Cortex of kidney (tissue), 1 donor: ENCODE measurements at places on chromosomes 6 and 20.

- no peak for DNase-seq
Measured at GRCh38 chr20:49230021-49230420, 10.8 kb downstream of the DDX27 start.

DNA sequence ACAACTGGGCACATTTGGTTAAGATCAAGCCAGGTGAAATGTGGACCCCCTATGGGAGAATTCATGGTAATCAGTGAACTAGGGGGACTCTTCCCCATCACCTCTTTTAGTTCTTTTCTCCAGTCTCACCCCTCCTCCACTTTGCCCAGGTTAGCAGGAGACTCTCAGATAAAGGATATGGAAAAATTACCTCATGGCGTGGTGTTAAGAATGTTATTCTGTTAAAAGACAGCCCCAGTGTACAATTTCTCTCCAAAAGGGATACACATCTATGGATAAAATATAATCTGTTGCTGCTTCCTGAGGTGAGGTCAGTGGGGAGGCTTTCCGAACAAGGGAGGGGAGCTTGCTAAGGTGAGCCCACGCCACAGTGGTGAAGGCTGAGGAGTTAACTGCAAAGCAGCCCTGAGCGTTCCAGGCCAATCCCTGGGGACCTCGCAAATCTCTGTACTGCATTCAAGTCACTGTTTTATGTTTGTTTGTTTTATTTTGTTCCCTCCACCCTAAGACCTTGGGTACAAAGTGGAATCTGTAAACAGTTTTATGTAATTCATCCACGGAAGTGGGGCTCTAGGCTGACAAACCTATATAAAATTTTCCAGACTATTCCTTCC lies 52.0 kb downstream of the ADGRF1 start:
- no peak for DNase-seq

DNA sequence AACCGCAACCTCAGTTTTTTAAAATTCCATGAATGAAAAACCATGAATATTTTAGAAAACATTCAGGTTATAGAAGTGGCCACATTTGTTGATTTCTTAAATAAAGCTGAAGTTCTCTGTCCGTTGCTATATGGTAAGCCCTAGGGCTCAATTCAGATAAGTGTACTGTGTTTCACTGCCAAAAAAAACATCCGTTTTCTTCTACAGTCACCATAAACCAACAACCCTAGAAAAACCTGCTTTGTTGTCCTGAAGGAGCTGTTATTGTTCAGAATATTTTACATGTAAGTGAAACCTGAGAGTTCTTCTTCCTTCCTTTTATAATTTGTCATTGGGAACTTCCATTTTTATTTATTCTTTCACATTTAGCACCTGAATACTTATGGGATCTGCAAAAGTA lies 274.1 kb downstream of the TFAP2A start:
- no peak for DNase-seq

GRCh38 chr6:37493661-37493995 lies 6.1 kb downstream of the CCDC167 start:
- no peak for DNase-seq

- DNase-seq: no peak
Measured at GRCh38 chr20:61733216-61733615, 332.5 kb downstream of the TAF4 start.

DNA sequence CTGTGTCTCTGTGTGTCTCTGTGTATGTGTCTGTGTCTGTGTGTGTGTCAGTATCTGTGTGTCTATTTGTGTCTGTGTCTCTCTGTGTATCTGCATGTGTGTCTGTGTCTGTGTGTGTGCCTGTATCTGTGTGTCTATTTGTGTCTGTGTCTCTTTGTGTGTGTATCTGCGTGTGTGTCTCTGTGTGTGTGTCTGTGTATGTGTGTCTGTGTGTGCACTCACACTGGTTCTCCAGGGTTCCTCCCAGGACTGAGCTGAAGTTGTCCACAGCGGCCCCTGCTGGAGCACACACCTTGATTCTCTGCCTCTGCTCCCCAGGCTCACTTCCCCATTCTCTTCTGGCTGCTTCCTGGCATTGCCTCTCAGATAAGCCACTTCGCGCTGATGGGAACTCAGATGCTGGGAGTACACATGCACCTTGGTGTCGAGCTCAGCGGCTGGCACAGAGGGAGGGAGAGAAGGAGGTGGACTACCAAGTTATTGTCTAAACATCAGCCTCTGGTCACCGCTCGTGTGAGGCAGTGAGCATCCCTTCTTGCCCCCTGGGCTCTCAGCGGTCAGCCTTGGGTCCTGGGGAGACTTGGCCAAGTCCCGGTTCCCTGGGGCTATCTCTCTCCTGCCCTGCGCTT lies 104.9 kb upstream of the NXT1 start:
- DNase-seq: no peak

DNA sequence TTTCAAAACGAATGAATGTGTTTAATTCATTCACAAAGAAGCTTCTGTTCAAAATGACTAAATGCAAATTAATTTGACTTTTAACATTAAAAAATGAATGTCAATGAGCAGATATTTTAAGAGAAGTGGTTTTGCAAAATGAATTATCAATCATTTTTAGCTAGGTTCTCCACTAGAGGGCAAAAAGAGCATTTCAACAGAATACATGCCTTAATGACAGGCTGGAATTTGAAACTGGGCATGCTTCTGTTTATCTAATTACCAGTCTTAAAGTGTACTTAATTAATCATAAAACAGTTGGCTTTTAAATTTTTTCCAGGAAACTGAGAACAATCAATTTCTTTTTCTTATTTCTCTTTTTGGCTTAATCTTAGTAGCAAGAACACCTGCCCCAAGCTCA lies 63.8 kb upstream of the TINAG start:
- DNase-seq: no peak

GRCh38 chr20:43923322-43923721 lies 8.7 kb downstream of the TOX2 start:
- DNase-seq: no peak

DNA sequence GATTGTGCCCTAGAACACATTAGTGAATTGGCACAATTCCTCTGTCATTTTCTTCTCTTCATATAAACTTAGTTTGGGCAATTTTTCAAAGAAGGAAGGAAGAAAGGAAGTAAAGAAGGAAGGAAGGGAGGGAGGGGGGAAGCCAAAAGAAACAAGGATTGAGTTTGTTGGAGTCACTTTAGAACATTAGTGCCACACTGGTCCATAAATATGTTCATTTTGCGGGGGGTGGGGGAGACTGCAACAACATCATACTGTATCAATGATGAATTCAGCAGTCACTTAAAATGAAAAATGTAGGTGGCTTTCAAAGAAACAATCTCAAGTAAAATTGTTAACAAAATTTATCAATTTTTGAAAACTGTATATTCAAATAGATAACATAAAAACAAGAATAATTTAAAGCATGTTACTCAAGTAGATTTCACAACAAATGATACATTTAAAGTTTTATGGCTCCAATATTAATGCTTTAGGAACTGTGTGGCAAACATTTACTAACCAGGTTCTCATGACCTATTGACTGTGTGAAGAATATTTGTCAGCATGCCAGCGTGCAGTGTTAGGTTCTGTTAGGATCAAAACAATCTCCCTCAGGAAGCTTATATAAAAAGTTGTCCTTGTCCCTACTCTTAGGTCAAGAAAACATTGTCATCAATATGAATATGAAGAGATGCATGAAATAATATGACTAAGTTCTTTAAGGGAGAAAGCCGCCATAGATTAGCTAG lies 208.1 kb upstream of the AGPAT4 start:
- no peak for DNase-seq

DNA sequence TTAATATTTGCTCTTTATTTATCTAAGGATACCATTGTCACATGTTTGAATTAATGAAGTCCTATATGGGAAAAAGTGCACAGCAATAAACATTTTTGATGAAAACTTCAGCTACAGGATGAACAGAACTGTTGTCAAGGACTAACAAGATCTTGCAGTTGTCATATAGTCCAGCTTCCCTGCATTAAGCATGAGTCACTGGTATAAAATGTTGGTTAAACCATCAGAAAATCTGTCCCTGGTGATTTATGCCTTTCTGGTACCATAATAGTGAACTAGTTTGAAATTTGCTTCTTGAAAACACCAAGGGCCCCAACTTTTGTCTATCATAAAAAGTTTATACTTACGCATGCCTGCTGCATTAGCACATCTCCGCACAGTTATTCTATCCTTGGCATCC lies 60.4 kb upstream of the RSPO3 start:
- no peak for DNase-seq

- DNase-seq: no peak
Measured at GRCh38 chr20:25073544-25073943, 8.4 kb downstream of the VSX1 start.

DNA sequence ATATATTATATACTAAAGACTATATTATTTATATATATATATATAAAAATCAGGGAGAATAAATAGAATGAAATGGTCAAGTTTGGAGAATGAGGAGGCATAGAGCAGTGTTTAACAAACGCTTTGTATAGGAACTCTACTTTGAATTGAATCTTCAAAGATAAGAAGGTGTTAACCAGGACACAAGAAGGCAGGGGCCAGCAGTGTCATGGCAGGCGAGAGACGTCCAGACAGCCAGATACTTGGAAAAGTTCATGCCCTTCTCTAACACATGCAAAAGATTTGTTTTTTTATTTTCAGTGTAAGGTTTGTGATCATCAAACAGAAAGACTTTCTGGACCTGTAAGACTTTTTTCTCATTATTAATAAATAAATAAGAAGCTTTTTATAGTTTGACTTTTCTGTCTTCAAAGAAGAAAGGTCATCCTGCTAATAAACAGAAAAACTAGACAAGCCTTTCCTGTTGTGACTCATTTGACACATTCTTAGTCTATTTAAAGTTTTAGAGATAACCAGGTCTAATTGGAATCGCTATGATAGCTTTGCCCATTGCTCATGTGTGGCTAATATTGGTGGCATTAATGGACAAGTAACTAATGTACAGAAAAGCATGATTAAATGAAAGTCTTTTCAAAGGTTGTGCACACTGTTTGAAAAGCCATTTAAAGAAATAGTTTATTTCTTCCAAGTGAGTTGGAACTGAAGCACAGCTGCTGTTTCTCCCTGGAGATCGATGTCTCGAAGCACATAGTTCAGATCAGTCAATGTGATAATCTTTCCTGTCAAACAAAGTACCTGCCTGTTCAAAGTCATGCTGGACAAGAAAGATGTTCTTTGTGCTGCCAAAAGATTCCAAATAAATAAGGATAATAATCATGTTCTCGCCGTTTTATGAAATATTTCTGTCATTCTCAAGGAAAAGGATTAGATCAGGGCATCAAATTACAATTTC lies 420.4 kb upstream of the OPRM1 start:
- DNase-seq: no peak

- DNase-seq: no peak
Measured at GRCh38 chr6:162222521-162222920, 505.0 kb downstream of the PRKN start.

DNA sequence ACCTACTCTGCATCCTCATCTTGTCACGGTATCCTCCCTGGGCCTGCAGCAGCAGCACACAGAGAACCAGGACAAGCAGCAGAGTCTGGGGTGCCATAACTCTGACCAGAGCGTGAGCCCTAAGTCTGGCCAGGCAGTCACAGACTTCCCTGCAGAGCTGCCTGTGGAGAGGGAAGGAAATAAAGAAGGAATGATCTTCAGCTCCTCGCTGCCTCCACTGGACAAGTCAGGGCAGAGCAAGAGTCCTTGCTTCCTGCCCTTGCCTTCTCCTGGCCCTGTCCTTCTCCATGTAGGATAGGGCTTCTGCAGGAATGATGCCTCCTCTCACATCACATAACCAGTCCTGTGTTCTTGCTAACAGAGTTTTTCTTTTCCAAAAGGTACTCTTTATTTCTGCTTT lies 15.9 kb upstream of the WFDC11 start:
- no peak for DNase-seq

DNA sequence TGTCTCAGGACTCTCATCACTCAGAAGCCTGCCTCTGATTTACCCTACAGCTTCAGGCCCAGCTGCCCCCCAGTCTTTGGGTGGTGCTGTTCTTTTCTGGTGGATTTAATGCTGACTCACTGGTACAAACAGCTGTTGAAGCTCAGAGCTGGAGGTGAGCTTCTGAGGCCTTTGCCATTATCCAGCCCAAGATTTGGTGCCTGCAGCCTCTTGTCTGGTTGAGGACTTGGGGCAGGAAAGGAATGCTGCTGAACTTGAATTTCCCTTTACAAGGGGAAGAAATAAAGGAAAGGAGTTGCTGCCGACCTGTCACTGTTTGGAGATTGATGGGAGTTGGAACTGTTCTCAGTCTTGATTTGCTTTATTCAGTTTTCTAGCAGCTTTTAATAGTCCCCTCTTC lies 19.8 kb downstream of the ABCF1 start:
- no peak for DNase-seq

DNA sequence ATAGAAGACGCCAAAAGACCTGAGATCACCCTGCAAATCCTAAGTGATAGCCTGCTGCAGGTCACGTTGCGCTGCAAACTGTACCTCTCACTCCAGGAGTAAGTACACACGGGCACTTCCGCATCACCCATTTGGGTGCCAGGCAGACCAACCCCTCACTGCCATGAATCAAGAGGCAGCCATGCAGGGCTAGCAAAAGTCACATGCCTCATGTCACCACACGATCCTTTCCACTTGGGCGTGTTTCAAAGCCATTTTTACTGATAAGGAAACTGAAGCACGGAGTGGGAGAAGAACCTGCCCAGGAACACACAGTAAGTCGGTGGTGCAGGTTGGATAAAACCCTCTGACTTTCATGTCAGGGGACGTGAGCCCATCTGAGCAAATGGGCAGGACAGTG lies 37.0 kb downstream of the BPIFB1 start:
- no peak for DNase-seq

GRCh38 chr20:25039697-25040437 lies 18.1 kb downstream of the ACSS1 start:
- no peak for DNase-seq

DNA sequence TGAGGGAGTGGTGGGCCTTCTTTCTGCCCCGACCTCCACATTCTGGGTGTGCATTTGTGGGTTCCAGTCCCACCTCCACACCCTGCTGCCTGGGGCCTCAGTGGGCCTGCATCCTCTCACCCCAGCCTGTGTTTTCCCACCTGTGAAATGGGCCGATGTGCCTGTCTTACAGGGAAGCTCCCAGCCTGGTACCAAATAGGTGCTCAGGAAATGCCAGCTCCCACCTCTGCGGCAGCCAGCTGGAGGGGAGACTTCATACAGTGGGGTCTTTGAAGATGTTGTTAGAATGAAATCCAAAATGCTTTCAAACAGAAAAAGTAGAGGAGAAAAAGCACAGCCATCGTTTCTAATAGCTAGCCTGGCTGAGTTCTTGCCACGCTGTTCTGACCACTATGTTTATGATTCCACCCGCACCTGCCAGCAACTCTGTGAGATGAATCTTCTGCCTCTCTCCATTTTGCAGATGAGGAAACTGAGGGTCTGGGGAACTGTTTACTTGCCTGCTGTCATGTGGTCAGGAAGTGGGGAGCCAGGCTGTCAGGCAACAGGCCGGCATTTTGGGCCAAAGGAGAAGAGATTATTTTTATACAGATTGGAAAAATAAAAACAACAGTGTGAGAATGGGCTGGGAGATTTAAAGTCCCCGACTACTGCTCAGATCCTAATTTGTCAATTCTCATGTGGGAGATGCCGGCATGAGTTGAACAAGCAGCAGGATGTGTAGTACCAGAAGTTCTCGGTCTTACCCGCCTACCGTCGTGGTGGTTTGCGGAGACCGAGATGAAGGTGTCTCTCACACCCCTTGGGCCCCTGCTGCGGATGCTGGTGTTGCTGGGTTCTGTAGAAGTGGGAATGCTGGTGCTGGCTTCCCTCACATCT lies 4.6 kb downstream of the TMEM181 start:
- DNase-seq: no peak

GRCh38 chr6:18306977-18307376 lies 42.6 kb upstream of the DEK start:
- DNase-seq: no peak
